ENCODE measurements at places on chromosomes 3 and 15. TPM values are rescaled to one million over a fixed set of nuclear protein-coding genes. Genes with fewer than 3 reads are reported as not detected.

LZTFL1 gene
- 25.1 TPM for total RNA-seq

GOLGA6L7 gene
- not detected for total RNA-seq

GRCh38 chr3:98740324-98740723 lies 22.8 kb upstream of the ST3GAL6 start:
- H3K27me3 ChIP-seq = no peaks in the 10 kb centered on the region
- H3K4me1 ChIP-seq = no peaks in the 10 kb centered on the region
- no peak for DNase-seq
- H3K4me3 ChIP-seq = no peak overlapping the region
- no peaks in the 10 kb centered on the region for H3K36me3 ChIP-seq
- peak overlapping the region; percentile 66 for H3K27ac ChIP-seq

ITIH1 gene
- total RNA-seq = 120 TPM

MEIS2 gene
- 33.5 TPM for total RNA-seq

TERC gene
- 216 TPM for total RNA-seq

DNA sequence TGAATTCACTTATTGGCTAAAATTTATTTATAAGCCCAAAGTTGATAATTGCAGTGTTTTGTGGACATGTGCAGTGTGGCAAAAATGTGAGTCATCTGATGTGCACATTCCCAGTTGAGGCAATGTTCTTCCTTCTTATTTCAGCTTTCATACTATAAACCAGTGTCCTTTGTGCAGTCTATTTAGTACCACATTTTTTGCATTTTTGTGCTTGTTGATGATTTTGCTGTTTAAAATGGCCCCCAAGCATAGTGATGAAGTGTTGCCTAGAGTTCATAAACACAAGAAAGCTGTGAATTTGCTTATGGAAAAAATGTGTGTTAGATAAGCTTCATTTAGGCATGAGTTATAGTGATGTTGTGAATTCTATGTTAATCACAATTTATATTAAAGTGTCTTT lies 19.4 kb upstream of the IL20RB start:
- H3K27me3 ChIP-seq = no peaks in the 10 kb centered on the region
- DNase-seq = no peak
- no peak overlapping the region for H3K27ac ChIP-seq
- H3K36me3 ChIP-seq = no peaks in the 10 kb centered on the region
- no peak overlapping the region for H3K4me3 ChIP-seq
- H3K4me1 ChIP-seq = no peaks in the 10 kb centered on the region

C2CD4B gene
- total RNA-seq = 2.0 TPM

DNA sequence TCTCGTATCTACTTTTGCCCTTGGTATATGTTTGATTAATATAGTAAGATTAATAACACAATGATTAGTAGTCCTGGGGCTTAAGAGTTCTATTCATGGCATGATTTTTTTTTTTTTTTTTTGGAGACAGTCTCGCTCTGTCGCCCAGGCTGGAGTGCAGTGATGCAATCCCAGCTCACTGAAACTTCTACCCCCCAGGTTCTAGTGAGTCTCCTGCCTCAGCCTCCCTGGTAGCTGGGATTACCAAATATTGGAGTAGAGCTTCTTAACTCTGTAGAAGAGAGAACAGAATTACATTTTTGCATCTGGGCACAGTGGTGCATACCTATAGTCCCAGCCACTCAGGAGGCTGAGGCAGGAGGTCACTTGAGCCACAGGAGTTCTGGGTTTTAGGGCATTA lies 58.9 kb downstream of the RAB7A start:
- DNase-seq = no peak
- no peak overlapping the region for H3K27ac ChIP-seq
- no peaks in the 10 kb centered on the region for H3K36me3 ChIP-seq
- peaks cover 28% of the 10 kb centered on the region for H3K4me1 ChIP-seq

DNA sequence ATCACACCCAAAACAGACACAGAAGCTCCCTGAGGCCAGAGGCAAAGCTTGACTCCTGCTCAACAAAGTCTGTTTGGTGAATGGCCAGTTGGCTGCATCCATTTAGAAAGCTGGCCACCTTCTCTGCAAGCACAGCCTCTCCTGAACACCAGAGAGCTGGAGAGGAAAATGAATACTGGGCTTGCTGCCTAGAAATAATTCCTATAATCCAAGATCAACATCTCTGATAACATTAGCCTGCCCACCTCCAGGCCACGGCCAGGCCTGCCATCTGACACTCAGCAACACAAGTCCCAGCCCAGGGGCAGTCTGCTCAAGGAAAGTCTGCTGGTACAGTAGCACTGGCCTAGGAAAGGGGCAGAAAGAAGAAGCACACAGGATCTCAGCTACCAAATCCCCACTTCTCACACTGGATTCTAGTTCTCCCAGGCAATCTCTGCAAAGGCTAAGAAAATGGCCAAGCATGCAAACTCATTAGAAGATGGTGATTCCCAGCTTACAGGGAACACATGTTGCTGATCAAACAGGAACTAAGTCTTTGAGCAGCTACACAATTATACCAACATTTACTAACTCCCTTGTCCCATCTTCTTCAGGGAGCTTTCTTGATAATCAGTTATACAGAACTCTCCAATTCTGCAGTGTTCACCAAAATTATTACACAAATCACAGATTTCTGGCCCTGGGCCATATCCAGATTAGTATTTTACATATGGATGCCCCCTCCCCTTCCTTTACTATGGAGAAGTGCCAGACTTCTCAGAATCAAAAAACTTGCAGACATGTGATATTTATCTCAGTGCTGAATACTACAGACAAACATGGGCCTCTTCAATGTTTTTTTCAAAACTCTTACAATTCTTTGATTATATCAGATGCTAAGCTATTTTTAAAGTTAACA lies 9.9 kb downstream of the TBC1D2B start:
- H3K4me3 ChIP-seq = no peak overlapping the region
- H3K36me3 ChIP-seq = no peaks in the 10 kb centered on the region
- DNase-seq = no peak
- no peaks in the 10 kb centered on the region for H3K27me3 ChIP-seq
- peaks cover 83% of the 10 kb centered on the region for H3K4me1 ChIP-seq
- H3K27ac ChIP-seq = peak overlapping the region; percentile 87

CPN2 gene
- 3.5 TPM for total RNA-seq

GRCh38 chr15:34759992-34760391 lies 5.2 kb upstream of the GJD2 start:
- no peak overlapping the region for H3K27ac ChIP-seq
- no peaks in the 10 kb centered on the region for H3K4me1 ChIP-seq
- peaks cover 49% of the 10 kb centered on the region for H3K27me3 ChIP-seq
- no peak overlapping the region for H3K4me3 ChIP-seq
- no peak for DNase-seq

DNA sequence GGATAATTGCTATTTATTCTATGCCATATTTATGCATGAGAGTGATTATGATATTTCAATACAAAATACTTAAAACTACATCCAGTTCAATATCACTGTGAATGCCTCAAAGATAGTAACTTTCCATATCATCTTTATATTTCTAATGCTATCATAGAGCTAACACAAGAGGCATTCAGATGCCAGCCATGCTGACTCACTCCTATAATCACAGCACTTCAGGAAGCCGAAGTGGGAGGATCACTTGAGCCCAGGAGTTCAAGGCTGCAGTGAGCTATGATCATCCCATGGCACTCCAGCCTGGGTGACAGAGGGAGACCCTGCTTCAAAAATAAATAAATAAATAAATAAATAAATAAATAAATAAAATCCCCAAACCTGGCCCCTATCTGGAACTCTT lies 498.7 kb downstream of the EPHA3 start:
- H3K27me3 ChIP-seq = no peaks in the 10 kb centered on the region
- no peaks in the 10 kb centered on the region for H3K36me3 ChIP-seq
- DNase-seq = no peak
- no peak overlapping the region for H3K27ac ChIP-seq
- H3K4me3 ChIP-seq = no peak overlapping the region
- H3K4me1 ChIP-seq = no peaks in the 10 kb centered on the region

DNA sequence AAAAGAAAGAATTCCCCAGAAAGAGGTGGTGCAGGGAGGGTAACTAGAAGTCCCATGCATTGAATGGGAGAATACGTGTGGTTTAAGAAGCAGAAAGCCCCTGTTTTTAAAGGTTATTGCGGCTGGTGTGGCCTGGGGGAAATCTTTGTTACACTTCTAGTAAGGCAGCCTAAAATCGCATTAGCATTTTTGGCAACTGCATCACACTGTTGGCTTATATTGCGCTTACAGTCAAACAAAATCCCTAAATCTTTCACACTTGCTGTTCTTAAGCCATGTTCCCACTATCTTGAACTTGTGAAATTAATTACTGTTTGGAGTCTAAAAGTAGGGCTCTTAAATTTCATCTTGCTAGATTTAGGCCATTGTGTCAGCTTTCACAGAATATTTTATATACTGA lies 66.0 kb upstream of the GOLIM4 start:
- H3K27ac ChIP-seq = no peak overlapping the region
- no peak for DNase-seq
- no peaks in the 10 kb centered on the region for H3K27me3 ChIP-seq

ITPKA gene
- 18.5 TPM for total RNA-seq

- DNase-seq = no peak
- H3K27me3 ChIP-seq = peaks cover 47% of the 10 kb centered on the region
- no peak overlapping the region for H3K27ac ChIP-seq
- no peak overlapping the region for H3K4me3 ChIP-seq
Observed at GRCh38 chr15:40289140-40289775, 6.4 kb upstream of the ANKRD63 start.

- H3K4me1 ChIP-seq = no peaks in the 10 kb centered on the region
- no peaks in the 10 kb centered on the region for H3K27me3 ChIP-seq
- H3K27ac ChIP-seq = no peak overlapping the region
- H3K36me3 ChIP-seq = no peaks in the 10 kb centered on the region
Observed at GRCh38 chr3:178603735-178604134, 67.5 kb downstream of the KCNMB2 start.

DNA sequence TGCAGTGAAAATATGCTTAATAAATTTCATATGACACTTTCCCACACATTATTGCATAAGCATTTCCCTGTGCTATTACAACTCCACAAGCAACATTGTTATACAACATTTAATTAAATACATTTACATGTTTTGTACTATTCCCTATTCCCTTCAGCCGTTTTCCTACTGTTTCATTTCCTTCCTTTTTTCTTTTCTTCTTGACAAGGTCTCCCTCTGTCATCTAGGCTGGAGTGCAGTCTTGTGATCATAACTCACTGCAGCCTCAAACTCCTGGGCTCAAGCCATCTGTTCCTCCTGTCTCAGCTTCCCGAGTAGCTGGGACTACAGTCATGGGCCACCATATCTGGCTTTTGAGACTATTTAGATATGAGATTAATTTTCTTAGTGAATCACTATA lies 254.7 kb downstream of the NFKBIZ start:
- H3K4me3 ChIP-seq = no peak overlapping the region
- peaks cover 6% of the 10 kb centered on the region for H3K4me1 ChIP-seq
- DNase-seq = no peak
- H3K36me3 ChIP-seq = no peaks in the 10 kb centered on the region
- H3K27me3 ChIP-seq = no peaks in the 10 kb centered on the region

LMLN gene
- 2.6 TPM for total RNA-seq

PIF1 gene
- 0.76 TPM for total RNA-seq

- no peak overlapping the region for H3K4me3 ChIP-seq
- H3K4me1 ChIP-seq = no peaks in the 10 kb centered on the region
Observed at GRCh38 chr3:104974316-104974715, 392.4 kb upstream of the ALCAM start.

SMCO1 gene
- total RNA-seq = not detected

All from hepatocyte (in vitro differentiated cells).